ENCODE measurements at places on chromosomes 3 and 15.

DNA sequence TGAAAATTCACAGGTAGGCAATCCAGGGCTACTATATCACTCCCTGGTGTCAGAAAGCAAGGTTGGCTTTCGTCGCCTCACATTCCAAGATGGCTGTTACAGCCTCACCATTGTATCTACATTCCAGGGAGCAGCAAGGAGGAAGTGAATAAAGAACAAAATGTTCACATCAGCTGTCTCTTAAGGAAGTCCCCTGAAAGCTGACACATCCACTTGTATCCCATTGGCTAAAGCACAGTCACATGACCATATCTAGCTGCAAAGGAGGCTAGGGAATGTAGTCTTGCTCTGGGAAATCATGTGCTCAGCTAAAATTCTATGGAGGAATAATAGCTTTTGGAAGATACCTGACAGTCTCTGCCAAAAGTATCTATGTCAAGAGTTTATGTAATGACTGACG, 12.8 kb upstream of the GATA2 start:
- no peak for DNase-seq

DNA sequence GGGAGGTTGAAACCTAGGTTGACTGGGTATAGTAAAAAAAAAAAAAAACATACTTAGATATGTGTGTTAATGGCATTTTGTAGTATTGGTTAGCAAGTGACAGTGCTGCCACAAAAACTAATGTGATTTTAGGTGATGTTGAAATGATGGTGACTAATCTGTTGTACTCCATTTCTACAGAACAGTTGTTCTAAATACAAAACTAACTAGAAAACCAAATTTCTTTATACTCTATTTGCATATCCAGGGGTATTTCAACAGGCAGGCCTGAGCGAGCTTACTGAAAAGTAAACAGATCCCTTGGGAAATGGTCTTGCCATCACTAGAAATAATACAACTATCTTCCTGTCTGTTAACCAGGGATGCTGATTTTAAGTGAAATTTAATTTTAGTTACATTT, 20.5 kb downstream of the TSC22D2 start:
- DNase-seq = no peak

DNA sequence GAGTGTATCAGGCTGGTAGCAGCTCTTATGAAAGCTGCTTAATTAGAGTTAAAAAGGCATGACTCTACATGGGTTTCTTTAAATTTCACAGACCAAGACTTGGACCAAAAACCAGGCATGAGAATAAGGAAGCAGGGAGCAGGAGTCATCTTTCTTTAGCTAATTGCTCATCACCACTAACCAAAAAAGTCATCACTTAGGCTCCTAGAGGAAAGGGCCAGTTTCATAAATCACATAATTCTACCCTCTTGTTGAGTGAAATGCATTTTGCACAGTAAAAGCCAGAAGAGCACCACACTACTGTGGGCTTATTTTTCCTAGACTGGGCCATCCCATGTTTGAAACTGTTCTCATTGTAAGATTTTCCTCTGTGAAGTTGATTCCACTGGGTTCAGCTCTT, 175.6 kb downstream of the GREM1 start:
- no peak for DNase-seq

- no peak for DNase-seq
Observed at GRCh38 chr3:119628390-119628789, 30.7 kb downstream of the PLA1A start.

DNA sequence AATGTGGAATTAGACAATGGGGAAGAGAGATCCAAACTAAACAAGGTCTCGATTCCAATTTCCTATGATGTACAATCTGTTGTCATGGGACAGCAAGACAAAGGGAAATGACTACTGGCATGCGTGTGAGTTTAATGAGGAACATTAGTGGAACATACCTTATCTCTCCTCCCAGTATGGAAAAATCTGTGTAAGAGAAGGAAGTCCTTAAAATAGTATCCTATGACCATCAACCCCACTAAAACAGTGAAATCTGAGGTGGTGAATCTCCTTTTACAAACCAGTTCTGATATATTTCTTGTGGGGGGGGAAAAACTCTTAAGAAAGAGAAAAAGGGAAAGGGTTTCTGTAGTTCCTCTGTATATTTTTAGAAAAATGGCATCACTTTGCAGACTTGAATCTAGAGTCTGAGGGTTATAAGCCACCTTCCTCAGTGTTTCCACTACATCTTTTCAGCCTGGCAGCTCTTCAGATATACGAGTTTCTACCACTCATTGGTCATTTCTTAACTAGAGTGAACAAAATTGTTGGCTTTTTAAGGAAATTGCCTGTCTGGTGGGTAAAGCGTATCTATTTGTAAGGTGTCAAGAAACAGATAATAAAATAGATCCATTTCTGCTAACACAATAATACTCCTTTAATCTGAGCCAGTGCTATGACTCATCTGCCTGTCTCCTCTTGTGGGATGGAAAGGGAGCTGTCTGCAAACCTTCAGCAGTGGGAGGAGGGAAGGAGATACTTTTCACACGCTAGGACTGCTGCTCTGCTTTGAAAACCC, 3.0 kb upstream of the TNFAIP8L3 start:
- no peak for DNase-seq

- DNase-seq = no peak
Observed at GRCh38 chr3:161567577-161568361, 71.2 kb downstream of the OTOL1 start.

GRCh38 chr3:46863261-46863782, at the start of gene MYL3:
Gene MYL3 (minus strand): TSS chr3:46863444. CDS start chr3:46863390, 54 bp downstream.
- DNase-seq = no peak

DNA sequence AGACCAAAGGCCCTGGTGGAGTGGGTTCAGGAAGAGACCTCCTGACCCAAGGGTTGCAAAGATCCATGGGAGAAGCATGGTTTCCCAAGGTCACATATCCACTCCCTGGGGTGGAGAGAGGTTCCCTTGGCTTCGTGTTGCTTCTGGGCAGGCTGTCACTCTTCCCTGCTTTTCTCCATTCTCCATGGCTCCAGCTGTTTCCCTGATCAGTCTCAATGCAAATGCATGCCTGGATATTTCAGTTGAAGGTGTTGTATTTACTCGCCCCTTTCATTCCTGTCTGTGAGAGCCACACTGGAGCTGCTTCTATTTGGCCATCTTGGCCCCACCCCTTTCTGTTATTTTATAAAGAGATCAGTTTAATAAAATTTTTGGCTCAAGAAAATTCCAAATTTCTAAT, 95.0 kb upstream of the PLSCR4 start:
- DNase-seq = no peak

DNA sequence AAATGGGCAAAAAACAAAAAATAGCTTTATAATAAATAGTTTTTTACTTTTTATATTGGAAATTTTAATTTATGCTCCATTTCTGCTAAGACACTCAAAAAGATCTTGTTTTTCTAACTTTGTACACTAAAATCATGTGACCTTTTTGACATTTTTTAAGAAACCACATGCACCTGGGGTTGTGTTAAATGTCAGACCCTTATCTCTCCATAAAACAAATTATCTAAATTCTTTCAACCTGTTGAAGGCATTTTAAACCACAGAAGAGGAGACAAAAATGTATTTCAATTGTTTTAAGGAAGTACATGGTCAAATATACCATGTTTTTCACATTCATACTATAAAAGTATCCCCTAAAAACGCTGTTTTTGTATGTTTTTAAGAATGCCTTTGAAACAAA, 29.2 kb downstream of the IFT80 start:
- DNase-seq = no peak

GRCh38 chr3:41681479-41681878, 280.4 kb downstream of the ULK4 start:
- no peak for DNase-seq

All from 8988T (cell line).